ENCODE measurements at places on chromosomes 4 and X. TPM values are rescaled to one million over a fixed set of nuclear protein-coding genes. Genes with fewer than 3 reads are reported as not detected.

Gene SLC49A3
- 0.11 TPM for total RNA-seq

Gene PPP4R3C
- total RNA-seq, result not detected

Gene LPAR4
- total RNA-seq, result not detected

Gene ABLIM2
- total RNA-seq, result 0.85 TPM

Gene MAGEA8
- total RNA-seq, result not detected

Gene F8A3
- not detected for total RNA-seq

Gene NAA11
- total RNA-seq, result not detected

Gene BANK1
- total RNA-seq, result 0.25 TPM

Gene PABPC4L
- total RNA-seq, result 1.9 TPM

GRCh38 chr4:17272154-17272553, 239.7 kb downstream of the QDPR start:
- no peak for DNase-seq

DNA sequence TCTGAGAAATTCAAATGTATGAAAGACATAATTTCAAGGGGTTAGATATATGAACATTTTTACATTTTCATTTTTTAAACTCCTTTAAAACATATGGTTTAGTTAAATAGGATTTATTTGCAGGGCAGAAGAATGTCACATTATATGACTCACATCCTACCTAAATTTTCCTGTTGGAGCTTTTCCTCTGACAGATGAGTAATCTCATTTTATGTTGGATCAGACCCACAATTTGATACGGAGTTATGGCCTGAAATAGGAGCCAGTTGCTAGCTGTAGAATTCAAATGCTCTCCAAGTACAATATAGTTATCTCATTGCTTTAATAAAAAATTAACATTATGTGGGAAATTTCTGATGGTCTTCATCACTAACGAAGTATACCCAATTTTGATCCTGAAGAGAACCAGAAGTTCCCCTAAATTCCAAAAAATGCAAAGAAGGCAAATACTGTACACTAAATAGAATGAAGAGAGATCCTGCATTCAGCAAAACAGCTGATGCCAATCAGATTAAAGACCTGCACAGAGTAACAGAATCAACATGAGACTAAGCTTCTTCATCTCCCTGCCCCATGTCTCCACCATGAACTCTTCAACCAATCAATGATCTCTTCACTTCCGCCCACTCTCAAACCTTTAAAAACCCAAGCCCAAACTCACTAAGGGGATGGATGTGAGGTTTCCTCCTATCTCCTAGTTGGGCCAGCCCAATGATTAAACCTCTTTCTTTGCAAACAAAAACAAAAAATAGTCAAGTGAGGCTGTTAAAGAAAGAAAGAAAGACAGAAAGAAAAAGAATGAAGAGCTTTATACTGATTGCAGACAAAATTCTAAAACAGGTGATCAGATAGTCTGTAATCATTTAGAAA, 10.9 kb upstream of the EXOSC9 start:
- DNase-seq, result peak; percentile 69

- peak; percentile 60 for DNase-seq
These were observed 345.9 kb downstream of the SLC7A11 start for GRCh38 chr4:137896221-137896737.

GRCh38 chr4:22072726-22073125, 124.2 kb upstream of the KCNIP4 start:
- no peak for DNase-seq

DNA sequence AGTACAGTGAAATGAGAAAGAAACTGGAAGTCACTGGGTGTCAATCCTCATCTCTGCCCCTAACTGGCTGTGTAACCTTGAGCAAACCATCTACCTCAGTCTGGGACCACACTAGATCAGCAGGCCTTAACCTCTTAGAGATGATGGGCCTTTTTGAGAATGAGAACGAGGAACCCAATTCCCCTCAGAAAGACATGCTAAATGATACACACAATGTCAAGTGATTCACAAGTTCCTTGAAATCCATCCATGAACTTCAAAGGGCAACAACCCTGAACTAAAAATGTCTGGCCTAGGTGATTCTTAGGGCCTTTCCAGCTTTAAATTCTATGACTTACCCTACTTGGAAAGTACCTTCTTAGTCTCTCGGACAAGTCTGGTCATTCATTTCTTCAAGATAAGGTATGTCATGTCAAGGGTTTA, 47.4 kb downstream of the ACSL4 start:
- no peak for DNase-seq

DNA sequence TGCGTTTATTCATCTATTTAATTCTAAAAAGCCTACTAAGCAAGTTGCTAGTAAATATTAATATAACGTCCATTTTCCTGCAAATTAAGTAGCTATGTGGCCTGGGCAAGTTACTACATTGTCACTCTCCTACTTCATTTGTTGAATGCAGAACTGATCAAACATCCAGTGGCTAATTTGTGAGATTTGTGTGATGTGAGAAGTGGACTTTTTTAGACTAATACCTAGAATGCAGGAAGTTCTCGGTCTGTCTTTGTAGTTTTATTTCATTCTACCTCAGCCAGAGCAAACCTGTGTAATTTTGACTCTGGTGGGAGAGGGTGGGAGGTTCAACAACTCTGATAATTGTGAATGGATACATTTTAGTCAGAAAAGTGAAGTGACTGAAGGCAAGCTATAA, 840 bp downstream of the GUF1 start:
- DNase-seq, result no peak

DNA sequence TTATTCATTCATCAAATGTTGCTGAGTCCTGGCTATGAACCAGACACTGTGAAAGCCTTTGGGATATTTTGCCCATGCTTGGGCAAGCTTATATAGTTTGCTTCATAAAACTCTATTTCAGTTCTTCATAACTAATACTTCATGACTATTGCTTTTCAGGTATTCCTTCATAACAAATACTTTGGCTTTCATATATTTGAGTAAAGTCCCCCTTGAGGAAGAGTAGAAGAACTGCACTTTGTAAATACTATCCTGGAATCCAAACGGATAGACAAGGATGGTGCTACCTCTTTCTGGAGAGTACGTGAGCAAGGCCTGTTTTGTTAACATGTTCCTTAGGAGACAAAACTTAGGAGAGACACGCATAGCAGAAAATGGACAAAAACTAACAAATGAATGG, 1.7 kb upstream of the AFP start:
- no peak for DNase-seq

DNA sequence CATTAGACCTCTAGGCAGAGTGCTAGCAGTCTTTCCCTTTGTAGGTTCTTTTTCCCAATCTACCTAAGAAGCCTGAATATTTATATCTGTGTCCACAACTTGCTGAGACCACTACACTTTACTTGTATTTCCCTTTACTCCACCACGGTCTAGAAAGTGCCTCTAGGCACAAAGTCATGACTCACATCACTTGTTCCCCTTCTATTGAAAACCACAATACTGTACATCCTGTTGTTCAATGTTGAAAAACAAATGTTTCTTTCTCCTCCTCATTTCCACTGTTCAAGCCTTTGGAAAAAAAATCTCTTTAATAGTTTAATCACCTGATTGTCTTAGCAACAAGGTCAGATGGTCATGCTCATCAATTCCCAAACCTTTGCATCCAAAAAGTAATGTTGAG, 326.7 kb downstream of the GUCY2F start:
- peak; percentile 41 for DNase-seq

- no peak for DNase-seq
These were observed 56.4 kb upstream of the NWD2 start for GRCh38 chr4:37188100-37188499.

- DNase-seq, result no peak
These were observed 684.0 kb upstream of the AADAT start for GRCh38 chr4:170773709-170774273.

GRCh38 chr4:25879991-25880651, 17.3 kb upstream of the SEL1L3 start:
- DNase-seq, result no peak

DNA sequence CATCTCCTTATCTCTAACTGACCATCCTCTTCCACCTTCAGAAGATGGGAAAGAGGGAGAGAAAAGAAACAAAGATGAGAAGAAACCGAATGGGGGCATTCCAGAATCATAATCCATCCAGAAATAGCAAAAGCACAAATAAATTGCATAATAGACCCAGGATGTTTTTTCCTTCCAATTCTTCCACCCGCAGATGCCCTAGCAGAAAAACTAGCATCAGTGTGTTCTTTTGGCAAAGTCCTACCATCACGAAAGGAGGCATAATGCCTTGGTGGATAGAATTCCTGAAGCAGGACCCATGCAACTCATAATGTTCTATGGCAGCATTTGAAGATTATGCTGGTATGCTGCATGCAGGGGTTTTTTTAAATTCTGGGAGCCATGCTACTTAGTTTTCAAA, 279.2 kb downstream of the PPP3CA start:
- no peak for DNase-seq

- DNase-seq, result no peak
These were observed 16.0 kb downstream of the GAB1 start for GRCh38 chr4:143352720-143353119.

- no peak for DNase-seq
These were observed 119.4 kb downstream of the AKAP4 start for GRCh38 chrX:50081282-50081889.

GRCh38 chr4:2186133-2186864, 55.6 kb downstream of the HAUS3 start:
- DNase-seq, result peak; percentile 55
